ENCODE measurements at places on chromosomes 11 and 22.

DNA sequence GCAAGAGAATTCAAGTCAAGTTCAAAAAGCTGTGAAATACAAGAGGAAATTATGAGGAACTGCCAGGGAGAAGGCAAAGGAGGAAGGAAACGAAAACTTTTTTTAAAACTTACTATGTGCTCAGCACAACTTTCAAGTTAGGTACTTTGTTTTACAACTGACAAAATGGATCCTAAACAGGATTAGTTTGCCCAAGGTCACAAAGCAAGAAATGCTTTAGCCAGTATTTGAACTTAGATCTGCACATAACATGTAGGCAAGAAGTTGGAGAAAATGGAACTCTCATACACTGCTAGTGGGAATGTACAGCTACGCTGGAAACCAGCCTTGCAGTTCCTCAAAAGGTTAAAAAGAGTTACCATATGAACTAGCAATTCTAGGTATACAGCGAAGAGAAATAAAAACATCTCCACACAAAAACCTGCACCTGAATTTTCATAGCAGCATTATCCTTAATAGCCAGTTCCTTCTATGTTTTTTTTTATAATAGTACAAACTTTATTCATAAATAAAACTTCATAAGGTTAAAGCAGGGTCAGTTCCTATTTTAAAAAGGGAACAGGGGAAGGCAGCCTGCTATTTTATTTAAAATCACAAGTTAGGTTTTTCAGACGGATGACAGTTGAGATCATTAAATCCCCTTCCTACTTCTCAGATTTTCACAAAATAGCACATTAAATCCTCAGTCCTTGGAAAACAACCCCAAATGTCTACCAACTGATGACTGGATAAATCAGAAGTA lies 19.2 kb downstream of the DDX6 start:
- DNase-seq: no peak

DNA sequence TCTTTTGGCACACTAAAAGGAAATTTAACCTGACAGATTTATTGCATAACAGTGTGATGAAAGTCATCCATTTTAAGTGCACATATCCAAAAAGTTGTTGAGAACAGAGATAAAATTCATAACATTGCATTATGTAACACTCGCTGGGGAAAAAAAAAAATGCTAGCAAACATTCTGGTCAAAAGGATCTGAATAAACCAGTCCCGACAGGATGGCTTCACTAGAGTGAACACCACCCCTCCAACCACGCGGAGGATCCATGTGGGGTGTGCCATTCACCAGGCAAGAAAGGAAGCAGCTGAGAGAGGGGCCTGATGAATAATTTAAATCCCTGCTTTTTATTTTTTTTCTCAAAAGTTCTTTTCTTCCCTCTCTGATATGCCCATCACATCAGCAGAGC lies 258.7 kb downstream of the DCDC1 start:
- no peak for DNase-seq

- DNase-seq: no peak
These were observed 3.5 kb downstream of the C11orf91 start for GRCh38 chr11:33696931-33697638.

DNA sequence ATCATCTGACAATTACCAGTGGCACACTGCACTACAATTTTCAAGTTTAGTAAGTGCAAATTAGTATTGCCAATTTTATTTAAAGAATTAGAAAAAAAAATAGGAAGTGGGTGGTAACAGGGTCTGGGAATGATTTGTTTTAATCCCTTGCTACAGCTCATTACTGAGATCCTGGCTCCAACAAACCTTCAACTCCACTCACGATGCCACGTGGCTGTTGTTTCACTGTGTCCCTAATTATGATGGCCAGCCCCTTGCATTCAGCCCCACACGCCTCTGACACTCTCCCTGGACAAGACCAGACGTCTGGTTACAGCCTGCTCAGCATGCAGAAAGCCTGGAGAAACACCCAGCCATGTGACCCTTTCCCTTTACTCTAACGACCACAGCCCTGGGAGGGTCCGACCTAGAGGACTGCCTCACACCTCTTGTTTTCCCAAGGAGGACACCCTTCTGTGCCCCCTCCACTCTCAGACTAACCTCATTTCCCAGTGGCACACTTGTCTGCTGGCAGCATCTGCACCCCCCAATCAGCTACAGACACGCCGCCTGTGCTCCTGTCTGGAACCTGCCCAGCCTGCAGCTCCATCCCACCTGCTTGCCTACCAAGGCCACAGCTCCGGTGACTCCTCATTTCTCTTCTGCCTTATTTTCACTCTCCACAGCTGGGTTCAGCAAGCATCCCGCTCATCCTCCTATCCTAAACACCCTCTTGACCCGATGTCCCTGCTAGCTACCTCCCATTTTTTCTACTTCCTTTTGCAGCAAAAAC lies 18.5 kb upstream of the SLC25A1 start:
- no peak for DNase-seq

DNA sequence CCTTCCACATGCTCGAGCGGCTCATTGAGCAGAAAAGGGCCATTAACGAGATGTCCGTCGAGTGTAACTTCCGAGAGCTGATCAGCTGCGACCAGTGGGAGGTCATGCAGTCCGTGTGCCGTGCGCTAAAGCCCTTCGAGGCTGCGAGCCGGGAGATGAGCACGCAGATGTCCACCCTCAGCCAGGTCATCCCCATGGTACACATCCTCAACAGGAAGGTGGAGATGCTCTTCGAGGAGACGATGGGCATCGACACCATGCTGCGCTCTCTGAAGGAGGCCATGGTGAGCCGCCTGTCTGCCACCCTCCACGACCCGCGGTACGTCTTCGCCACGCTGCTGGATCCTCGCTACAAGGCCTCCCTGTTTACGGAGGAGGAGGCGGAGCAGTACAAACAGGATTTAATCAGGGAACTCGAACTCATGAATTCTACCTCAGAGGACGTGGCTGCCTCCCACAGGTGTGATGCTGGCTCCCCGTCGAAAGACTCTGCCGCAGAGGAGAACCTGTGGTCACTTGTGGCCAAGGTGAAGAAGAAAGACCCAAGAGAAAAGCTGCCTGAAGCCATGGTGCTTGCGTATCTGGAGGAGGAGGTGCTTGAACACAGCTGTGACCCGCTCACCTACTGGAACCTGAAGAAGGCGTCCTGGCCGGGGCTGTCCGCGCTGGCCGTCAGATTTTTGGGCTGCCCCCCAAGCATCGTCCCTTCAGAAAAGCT lies 31.7 kb downstream of the ALG12 start:
- DNase-seq: no peak

DNA sequence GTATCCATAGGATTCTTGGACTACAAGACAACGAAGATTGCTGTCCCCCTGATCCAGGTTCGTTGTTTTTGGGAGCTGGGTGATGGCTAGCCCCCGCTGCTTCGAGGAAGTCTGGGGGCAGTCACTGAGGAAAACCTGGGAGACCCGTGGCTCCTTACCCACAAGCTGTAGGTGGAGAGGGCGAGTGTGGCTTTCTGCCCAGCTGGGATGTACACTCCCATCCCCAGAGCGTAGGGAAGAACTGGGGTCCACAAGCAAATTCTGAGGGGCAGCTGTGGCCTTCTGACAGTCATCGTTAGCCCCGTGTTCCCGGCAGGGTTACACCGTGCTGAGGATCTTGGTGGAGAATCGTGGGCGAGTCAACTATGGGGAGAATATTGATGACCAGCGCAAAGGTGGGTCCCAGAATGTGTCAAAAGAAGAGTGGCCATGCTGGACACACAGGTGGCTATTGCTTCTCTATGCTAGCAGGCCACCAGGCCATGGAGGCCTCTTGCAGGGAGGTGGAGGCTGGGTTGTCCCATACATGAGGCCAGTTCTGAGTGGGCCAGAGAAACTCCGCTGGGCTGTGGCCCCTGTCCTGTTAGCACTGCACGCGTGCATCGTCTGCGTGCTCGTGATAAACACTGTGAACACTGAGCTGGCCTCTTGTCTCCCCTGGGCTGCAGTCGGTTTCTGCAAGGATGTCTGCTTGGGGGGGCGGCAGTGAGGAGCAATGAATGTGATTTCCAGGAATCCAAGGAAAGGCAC lies 39.8 kb downstream of the GLB1L2 start:
- DNase-seq: no peak

GRCh38 chr11:71379701-71380100 lies 68.5 kb downstream of the DHCR7 start:
- DNase-seq: no peak

GRCh38 chr11:68546555-68546954 lies 86.0 kb downstream of the PPP6R3 start:
- DNase-seq: no peak

GRCh38 chr11:113563766-113564526 lies 88.7 kb upstream of the DRD2 start:
- DNase-seq: no peak
